ENCODE measurements at places on chromosomes 6 and 20.

- DNase-seq, result no peak
Observed at GRCh38 chr6:105952772-105953690, 133.1 kb upstream of the PRDM1 start.

GRCh38 chr20:62732842-62733525 is 24.3 kb downstream of the NTSR1 start:
- DNase-seq, result no peak

DNA sequence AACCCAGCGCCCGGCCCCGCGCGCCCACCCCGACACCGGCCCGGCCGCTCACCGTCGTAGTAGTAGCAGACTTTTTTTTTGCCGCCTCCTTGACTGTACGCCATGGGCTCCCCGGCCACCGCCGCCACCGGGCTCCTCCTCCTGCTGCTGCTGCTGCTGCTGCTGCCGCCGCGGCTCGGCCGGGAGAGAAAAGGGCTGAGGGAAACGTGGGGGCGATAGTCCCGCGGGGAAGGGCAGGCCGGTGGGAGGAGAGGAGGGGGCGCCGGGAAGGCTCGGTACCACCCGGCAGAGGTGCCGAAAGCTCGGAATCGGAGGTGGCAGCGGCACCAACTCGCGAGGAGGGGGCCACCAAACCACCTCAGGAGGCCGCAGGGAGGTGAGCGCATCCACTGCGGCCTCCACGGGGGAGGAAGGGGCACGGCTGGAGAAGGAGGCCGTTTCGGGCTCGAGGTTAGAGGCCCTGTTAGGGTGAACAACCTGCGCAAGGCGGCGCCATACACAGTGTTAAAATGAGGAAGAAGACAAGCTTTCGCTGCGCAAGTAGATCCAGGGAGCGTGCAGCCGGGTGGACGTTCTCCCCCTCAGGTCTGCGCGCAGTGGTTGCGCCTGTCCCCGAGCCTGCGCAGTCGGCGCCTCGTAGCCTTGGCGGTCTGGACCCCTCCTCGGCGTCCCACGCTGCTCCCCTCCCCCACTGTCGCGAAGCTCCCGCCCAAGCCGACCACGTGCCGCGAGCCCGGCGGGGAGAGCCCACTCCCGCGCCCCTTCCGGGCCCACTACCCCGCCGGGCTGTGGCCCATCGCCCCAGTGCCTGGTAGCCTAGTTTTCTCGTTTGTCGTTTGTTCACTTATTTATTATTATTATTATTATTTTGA is at the start of gene HDAC2:
Gene HDAC2, minus strand, starts transcription at position 344 of the 872 bp plus-strand sequence. Its CDS starts 240 bp downstream, at position 104.
- DNase-seq, result peak; percentile 62

DNA sequence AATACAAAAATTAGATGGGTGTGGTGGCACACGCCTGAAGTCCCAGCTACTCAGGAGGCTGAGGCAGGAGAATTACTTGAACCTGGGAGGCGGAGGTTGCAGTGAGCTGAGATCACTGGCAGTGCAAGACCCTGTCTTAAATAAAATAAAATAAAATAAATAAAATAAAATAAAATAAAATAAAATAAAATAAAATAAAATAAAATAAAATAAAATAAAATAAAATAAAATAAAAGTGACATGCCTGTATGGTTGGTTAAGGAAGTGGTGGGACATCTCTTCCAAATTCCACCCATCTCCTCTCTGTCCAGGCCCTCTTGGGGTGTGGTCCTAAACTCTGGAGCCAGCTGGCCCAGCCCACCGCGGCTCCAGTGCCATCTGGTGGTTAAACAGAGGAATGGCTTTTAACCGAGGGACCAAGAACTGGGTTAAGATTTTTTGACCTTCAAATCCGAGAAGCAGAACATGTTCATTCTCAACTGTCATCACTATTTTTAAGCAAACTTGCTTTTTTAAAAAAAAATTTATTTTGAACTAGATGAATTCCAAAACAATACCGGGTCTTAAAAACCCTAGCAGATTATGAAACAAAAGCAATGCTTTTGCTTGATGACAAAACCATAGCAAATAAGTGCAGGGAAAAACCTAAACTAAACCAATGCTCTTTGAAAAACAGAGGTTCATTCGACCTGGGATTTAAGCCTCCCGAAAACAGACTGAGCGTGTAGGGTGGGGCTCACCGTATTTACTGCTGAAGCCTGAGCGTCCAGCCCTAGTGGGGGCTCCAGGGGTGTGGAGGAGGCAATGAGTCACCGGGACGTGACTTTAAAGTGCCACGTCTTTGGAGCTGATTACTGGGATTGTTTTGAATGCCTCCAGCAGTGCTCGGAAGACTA is 68.8 kb downstream of the CDC5L start:
- DNase-seq, result no peak

- no peak for DNase-seq
Observed at GRCh38 chr6:43945768-43946080, 175.7 kb downstream of the VEGFA start.

DNA sequence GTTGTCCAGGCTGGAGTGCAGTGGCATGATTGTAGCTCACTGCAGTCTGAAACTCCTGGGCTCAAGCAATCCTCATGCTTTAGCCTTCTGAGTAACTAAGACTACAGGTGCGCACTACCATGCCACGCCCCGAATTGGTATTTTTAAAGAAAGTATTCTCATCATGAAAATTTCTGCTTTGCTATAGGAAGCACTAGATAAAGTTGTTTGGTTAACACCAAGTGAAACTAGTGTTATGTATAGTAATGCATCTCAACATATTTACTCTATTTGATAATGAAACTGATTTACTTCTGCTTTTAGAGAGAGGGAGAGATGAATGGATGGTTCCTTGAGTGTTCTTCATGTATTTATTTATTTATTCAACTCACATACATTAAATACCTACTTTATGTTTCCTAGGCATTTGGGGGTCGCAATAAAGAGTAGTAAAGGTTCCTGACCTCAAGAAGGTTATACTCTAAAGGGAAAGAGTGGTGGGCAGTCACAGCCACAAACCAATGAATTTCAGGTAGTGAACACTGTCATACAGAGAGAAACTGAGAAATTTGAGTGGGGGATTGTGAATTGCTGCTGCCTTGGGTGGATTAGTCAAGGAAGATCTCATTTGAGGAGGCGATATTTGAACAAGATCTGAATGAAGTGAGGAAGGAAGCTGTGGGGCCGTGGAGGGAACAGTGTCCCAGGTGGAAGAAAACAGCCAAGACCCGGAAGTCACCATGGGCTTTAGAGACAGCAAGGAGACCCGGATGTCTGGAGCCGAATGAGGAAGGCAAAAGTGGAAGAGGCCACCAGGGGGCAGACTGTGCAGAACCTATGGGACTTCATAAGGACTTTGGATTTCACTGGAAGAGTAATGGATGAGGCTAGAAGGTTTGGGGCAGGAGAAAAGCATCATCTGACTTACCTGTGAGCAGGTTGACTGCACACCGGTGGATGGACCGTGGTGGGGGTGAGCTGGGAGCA is 185.6 kb downstream of the TSHZ2 start:
- peak; percentile 12 for DNase-seq

Measured in NCI-H510A (cell line).